ENCODE measurements at places on chromosomes 3 and 15.

GRCh38 chr3:156725682-156726081 lies 51.3 kb downstream of the TIPARP start:
- no peak for DNase-seq

DNA sequence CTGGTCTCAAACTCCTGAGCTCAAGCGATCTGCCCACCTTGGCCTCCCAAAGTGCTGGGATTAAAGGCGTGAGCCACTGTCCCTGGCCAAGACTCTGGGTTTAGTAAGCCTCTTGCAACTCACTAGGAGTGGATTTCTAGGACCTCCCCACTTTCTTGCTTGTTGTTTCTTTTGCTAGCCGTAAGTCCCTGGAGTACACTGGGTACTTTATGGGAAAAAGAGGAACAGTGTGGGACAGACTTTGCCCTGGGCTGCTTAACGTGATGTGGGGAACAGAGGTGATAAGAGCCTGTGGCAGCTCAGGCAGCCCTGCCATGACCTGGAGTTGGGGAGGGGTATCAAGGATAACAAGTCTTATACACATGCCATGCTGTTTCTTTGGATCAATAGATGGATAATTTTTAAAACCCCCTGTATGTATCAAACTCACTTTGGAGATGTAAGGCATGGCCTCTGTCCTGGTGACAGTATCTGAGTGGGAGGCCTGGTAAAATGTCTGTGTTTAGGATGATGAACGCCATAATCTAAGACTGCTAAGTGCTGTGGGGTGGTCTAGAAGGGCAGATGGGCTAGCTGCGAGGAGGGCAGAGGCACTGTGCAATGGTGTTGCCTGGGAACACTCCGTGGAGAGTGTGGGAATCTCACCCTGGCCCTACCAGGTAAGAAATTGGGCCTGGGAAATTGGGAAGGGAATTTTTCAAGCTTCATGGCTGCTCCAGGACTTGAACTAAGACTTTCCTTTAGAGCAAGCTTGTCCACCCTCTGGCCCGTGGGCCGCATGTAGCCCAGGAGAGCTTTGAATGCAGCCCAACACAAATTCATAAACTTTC lies 54.8 kb downstream of the SMAD3 start:
- no peak for DNase-seq

DNA sequence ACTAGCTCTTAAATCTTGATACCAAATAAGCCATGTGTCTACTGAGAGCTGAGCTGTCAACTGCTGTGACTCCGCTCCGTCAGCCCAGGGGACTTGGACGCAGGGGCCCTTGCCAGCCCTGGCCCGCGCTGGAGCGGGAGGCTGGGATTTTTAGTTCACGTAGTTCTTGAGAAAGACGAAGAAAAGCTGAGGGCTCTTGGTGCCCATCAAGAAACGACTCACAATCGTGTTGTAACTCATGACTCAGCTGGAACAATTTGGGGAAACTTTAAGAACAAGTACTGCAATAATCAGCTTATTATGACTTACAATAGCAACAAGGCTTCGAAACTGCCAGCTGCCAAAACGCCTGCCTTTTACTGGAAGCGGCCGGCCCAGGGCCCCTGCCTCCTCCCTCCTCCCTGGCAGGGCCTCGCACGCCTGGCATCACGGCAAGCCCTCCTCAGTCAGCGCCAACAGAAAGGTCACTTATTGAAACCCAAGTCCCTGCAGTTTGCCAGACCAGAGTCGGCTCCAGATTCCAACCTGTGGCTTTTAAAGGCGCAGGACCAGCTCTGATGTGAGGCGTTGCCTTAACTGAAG lies 60.3 kb downstream of the RGMA start:
- peak; percentile 96 for DNase-seq

DNA sequence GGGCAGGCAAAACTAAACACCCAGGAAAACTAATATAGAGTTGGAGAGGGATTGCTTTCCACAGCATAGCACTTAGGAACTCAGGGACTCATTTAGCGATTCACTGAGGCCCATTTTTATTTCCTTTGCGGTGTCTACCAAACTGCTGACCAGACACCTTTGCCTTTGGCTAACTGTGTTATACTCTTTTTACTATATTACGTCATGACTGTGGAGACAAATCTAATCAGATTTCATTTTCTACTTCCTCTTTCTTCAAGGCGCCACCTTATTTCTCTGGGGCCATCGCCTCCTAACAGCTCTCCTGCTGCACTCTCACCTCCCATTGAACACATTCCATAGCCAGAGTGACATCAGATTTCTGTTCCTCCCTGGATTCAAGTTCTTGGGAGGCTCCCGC lies 215.7 kb upstream of the WNT5A start:
- DNase-seq = no peak

DNA sequence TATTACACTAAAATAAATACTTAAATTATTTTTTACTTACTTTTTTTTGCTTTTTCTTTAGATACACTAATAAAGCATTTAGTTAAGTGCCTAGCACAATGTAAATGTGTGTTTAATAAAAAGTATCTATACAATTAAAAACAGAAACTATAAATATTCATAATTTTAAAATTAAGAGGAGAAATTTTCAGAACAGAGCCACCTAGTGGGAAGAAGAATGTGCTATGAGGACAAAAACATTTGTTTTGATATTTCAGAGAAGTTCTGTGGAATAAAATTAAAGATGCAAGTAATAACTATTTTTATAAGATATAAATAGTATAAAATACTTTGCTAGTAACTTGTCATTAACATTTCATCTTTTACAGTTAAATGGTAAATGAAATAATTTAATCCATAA lies 33.6 kb upstream of the PLSCR5 start:
- DNase-seq = peak; percentile 39

- DNase-seq = no peak
These were observed 73.1 kb upstream of the PRR23E start for GRCh38 chr3:127119693-127120464.

DNA sequence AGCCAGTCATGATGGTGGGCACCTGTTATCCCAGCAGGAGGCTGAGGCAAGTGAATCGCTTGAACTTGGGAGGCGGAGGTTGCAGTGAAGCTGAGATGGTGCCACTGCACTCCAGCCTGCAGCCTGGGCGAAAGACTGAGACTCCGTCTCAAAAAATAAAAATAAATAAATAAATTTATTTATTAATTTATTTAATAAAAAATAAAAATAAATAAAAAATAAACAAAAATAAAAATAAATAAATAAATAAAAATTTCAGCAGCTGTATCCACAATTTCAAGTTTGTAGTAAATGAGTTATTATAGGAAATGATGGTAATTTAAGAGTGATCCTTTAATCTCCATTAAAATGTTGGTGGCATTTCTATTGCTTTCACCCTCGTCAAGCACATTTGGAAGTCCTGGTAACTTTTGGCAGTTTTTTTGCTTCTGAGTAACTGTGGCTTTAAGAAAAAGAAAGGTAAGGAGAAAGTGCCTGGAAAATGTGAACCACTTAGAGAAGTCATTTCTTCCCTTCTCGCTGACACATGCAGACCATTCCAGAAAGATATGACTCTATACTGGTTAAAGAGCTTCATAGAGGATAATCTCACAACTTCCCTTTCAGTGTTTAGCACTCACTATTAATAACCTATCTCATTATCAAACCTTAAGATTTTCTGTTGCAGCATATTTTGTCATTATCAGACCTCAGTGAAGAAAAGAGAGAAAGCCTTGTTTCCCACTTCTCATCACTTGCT lies 296.6 kb downstream of the TIGIT start:
- DNase-seq = peak; percentile 19

DNA sequence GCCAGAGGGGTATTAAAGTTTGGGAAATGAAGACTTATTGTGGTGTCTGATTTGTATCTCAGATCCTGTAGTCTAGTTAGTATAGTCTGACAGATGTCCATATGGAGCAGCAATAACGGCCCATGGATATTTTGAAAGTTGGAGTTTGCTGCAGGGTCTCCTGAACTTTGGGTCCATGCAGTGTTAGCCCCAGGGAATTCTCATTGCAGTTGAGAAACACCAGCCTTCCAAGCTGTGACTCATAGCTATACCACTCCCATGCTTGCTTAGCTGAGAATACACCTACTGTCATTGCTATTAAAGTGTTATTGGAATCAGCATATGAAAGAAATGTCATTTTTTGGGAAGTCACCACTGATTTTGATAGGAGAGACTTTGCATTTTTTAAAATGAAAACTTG lies 29.2 kb downstream of the TMOD2 start:
- peak; percentile 39 for DNase-seq

- no peak for DNase-seq
These were observed 53.2 kb downstream of the CHL1 start for GRCh38 chr3:249587-250262.

DNA sequence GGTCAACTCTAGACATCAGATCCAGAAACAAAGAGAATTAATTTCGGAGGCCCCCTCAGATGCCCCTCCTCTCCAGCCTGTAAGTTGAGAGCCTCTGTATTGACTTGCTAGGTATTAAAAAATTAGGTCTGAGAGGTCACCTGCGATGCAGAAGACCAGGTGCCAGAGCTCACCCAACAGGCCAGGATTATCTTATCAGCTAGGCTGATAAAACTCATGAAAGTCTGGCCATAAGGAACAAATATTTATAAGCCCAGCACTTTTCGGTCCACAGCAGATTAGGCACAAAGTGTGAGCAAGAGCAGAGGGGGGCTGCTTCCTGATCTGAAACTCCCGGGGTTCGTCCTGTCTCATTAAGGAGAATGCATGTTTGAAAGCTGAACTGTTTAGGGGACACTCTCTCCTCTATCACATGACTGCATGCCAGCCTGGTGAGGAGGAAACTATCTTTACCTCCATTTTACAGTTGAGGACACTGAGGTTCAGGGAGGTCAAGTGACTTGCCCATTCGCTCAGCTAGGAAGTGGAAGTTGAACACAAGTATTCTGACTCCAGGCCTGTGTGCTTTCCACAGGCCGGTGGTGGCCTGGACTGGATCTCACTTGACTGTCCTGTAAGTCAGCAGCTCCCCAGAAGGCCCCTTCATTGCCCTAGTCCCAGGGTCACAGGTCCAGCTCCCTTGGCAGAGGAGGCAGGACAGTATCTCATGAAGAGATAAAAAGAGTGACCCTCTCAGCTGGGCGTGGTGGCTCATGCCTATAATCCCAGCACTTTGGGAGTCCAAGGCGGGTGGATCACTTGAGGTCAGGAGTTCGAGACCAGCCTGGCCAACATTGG lies 39.6 kb upstream of the MAGEF1 start:
- no peak for DNase-seq

DNA sequence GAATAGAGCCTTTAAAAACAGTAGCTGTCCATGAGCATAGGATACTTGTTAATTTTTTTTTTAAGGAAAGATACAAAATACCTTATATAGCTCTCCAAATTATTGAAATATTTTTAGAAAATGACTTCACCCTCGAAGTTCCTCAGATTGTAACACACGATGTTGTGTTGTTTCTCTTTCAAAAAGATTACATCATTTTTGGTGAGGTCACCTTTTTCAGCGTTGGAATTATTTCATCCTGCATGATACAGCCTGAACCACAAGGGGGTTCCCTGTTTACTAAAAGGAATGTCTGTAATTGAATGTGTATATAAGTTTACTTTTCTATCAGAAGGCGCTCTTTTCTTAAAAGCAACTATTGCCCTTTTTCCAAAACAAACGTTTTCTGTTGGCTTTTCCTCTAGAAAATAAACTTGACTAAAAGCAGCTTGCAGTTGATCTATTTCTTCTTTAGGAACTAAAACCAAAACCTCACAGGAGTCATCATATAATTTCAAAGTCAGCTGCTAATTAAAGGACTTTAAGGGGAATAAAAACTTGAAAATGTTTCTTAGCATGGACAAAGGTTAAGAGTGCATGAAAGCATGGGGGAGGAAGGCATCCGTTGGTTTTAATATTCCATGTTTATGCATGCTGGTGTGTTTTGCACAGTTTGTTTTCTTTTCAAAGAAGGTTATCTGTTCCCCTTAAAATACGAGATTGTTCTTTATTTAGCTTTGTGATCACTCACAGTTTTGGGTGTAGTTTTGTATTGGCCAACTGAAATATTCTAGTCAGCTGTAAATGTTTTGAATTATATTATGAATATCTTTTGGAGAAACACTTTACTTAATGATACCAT lies 29.4 kb downstream of the LYSMD4 start:
- DNase-seq = peak; percentile 93

DNA sequence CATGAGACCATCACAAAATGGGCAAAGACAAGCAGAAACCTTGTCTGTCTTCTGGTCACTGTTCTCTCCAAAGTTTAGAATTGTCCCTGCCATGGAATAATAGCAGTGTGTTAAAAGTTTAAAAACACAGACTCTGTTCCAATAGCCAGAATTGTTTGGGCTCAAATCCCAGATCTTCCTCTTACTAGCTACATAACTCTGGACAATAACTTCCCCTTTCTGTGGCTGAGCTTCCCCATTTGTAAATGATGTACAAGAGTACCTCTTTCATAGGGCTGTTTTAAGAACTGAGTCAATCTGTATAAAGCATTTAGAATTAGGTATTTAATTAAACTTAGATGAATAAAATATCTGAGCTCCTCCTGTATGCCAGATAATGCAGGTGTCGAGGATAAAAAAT lies 623.0 kb downstream of the NTRK3 start:
- no peak for DNase-seq

- no peak for DNase-seq
These were observed 2.9 kb upstream of the TMEM266 start for GRCh38 chr15:76056931-76057330.

- DNase-seq = no peak
These were observed 53.1 kb upstream of the CFAP161 start for GRCh38 chr15:81080996-81081395.

DNA sequence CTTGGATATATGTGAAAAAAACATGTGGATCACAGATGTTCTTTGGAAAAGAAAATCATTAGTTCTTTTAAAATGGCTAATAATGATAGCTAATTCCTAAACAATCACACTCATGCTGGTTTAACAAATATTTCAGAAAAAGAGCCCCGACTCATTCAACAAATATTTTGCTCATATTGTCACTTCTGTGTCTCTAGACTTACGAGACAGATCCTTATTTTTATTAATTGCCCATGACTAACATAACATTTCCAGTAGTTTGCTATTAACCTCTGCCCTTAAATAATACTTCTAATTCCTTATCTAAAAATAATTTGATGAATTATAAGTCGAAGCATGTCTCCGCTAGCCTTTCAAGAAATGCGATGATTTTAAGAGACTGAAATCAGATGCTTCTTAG lies 70.4 kb downstream of the SATB1 start:
- peak; percentile 8 for DNase-seq

- no peak for DNase-seq
These were observed 21.2 kb downstream of the ARL13B start for GRCh38 chr3:94001191-94001590.

DNA sequence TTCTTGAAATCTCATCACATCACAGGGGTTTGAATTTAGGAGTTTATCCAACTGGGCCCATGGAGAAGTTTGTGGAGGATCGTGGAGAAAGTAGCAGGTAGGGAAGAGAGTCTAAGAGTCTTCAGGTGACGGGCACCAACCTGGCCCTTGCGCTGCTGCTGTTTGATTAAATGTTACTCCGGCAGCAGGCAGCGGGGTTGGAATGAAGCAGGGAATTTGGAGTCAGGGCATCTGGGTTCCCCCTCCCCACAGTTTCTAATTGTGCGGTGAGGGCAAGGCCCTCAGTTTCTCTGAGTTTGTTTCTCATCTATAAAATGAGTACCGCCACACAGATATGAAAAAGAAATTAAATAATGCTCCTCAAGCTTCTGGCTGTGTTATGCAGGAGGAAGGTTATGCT lies 182.9 kb upstream of the RGMA start:
- DNase-seq = no peak

GRCh38 chr15:60551781-60552161 lies 72.8 kb upstream of the ICE2 start:
- no peak for DNase-seq
